ENCODE measurements at places on chromosomes 6 and 20. TPM values are rescaled to one million over a fixed set of nuclear protein-coding genes. Genes with fewer than 3 reads are reported as not detected.

DNA sequence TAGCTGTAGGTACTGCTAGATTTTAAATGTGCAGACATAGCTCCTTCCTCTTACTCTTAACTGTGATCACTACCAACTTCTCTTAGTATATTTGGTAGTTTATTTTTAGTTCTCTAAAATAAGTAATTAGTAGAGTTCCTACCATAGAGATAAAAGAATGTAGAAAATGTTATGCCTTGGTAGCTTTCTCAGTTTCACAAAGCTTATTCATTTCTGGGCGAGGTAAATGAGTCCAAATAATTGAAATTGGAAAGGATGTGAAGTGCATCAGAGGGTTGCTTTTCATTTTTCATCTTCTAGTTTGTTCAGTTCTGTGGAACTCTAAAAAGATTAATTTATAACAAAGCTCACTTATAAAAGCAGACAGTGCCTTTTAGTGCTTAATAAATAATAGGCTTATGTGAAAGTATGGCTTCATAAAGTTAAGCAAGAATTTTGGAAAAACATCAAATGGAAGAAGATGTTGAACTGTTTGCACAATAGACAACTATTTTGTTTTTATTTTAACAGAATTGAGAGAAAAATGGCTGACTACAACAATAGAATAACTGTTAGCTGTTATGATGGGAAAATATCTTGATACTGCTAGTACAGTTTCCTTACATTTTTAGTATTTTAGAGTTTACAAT is 303.7 kb downstream of the UTRN start:
- H3K4me1 ChIP-seq, result peaks cover 13% of the 10 kb centered on the region
- DNase-seq, result no peak
- peaks cover 3% of the 10 kb centered on the region for H3K36me3 ChIP-seq
- H3K4me3 ChIP-seq, result no peak overlapping the region

The FHL5 gene
- total RNA-seq, result not detected

- no peak overlapping the region for H3K4me3 ChIP-seq
- peaks cover 16% of the 10 kb centered on the region for H3K27me3 ChIP-seq
- H3K36me3 ChIP-seq, result no peaks in the 10 kb centered on the region
- no peaks in the 10 kb centered on the region for H3K4me1 ChIP-seq
- H3K27ac ChIP-seq, result no peak overlapping the region
Measured at GRCh38 chr20:57507477-57507876, 17.5 kb downstream of the CTCFL start.

- H3K27me3 ChIP-seq, result peaks cover 6% of the 10 kb centered on the region
- H3K36me3 ChIP-seq, result no peaks in the 10 kb centered on the region
- no peak overlapping the region for H3K4me3 ChIP-seq
- DNase-seq, result no peak
Measured at GRCh38 chr20:9578594-9578993, 64.2 kb downstream of the LAMP5 start.

The TREM1 gene
- total RNA-seq, result 1.5 TPM

The CLPSL2 gene
- not detected for total RNA-seq

GRCh38 chr6:139676718-139677117 is 302.3 kb upstream of the CITED2 start:
- H3K4me3 ChIP-seq, result no peak overlapping the region
- no peaks in the 10 kb centered on the region for H3K36me3 ChIP-seq
- no peak for DNase-seq
- no peaks in the 10 kb centered on the region for H3K27me3 ChIP-seq
- H3K27ac ChIP-seq, result no peak overlapping the region
- no peaks in the 10 kb centered on the region for H3K4me1 ChIP-seq

GRCh38 chr6:30006170-30007131 is 54.6 kb upstream of the POLR1H start:
- no peak for DNase-seq
- no peak overlapping the region for H3K27ac ChIP-seq
- H3K4me3 ChIP-seq, result peak overlapping the region; percentile 74
- H3K36me3 ChIP-seq, result peaks cover 1% of the 10 kb centered on the region
- H3K4me1 ChIP-seq, result peaks cover 21% of the 10 kb centered on the region
- peaks cover 32% of the 10 kb centered on the region for H3K27me3 ChIP-seq

The MRAP2 gene
- not detected for total RNA-seq

- no peak overlapping the region for H3K27ac ChIP-seq
- H3K4me1 ChIP-seq, result no peaks in the 10 kb centered on the region
- no peaks in the 10 kb centered on the region for H3K36me3 ChIP-seq
- H3K27me3 ChIP-seq, result no peaks in the 10 kb centered on the region
Measured at GRCh38 chr6:158962371-158962770, 37.6 kb downstream of the RSPH3 start.

The RBPJL gene
- total RNA-seq, result not detected

The FGD2 gene
- 3.2 TPM for total RNA-seq

- no peak overlapping the region for H3K4me3 ChIP-seq
- H3K4me1 ChIP-seq, result no peaks in the 10 kb centered on the region
- no peak for DNase-seq
- H3K27me3 ChIP-seq, result no peaks in the 10 kb centered on the region
- H3K36me3 ChIP-seq, result peaks cover 1% of the 10 kb centered on the region
Measured at GRCh38 chr20:31278178-31278577, 20.7 kb downstream of the DEFB115 start.

The ULBP1 gene
- 9.4 TPM for total RNA-seq

DNA sequence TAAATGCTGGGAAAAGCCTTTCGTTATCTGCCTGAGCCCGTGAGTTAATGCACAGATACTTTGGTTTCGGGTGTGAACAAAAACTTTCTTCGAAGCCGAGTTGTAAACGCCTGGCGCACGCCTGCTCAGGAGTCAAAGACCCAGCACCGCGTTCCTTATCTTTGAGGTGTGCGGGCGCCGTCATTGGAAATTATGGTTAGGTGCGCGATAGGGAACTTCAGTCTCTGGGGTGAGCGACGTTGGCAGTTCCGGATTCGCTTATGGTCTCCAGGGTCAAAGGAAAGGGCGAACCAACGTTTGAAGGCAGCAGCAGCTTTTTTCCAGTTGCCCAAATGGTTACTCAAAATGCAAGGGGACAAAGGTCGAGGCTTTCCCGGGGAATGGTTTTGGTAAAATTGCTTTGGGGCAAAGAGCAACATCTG is 853 bp downstream of the SLC22A3 start:
- H3K4me1 ChIP-seq, result no peaks in the 10 kb centered on the region
- no peaks in the 10 kb centered on the region for H3K36me3 ChIP-seq
- H3K27me3 ChIP-seq, result peaks cover 74% of the 10 kb centered on the region
- no peak overlapping the region for H3K27ac ChIP-seq
- DNase-seq, result no peak
- peak overlapping the region; percentile 59 for H3K4me3 ChIP-seq

The FAM209B gene
- 1.3 TPM for total RNA-seq

The PBOV1 gene
- total RNA-seq, result not detected

The C6orf52 gene
- 2.7 TPM for total RNA-seq

DNA sequence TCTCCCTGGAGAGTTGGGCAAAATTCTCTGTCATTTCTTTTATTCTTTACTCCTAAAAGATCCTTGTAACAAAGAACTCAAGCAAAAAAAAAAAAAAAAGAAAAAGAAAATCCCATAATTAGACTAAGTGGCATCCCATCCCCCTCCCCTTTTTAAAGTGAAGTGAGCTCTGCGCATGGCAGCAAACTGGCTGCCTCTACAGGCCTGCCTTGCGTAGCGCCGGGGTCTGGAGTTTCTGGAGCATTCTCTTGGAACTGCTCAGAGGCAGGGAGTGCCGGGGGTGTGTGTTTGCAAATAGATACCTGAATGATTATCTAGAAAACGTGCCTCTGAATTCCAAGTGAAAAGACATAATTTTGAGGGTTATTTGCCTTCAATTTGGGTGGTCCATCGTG is 48.1 kb downstream of the FOXC1 start:
- H3K4me1 ChIP-seq, result no peaks in the 10 kb centered on the region
- no peaks in the 10 kb centered on the region for H3K36me3 ChIP-seq
- H3K27ac ChIP-seq, result no peak overlapping the region
- H3K27me3 ChIP-seq, result no peaks in the 10 kb centered on the region
- no peak for DNase-seq
- no peak overlapping the region for H3K4me3 ChIP-seq

DNA sequence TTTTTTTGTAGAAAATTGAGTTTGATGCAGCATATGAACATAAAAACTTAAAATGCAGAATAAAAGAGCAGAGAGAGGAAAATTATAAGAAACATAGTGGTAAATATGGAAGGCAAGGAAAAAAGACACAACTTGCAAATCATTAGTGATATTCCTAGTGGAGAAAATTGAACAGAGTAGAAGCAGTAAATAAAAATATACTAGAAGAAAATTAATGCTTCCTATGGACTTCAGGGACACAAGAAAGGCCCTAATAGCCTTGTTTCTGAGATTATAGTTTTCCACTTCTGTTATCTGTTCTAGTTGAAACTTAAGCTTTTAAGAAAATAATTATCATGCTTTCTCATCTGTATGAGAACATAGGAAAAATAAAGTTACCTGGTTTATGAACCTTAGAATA is 25.6 kb upstream of the ADIG start:
- DNase-seq, result no peak
- no peak overlapping the region for H3K27ac ChIP-seq
- no peak overlapping the region for H3K4me3 ChIP-seq
- H3K27me3 ChIP-seq, result no peaks in the 10 kb centered on the region

The TAGAP gene
- 56.1 TPM for total RNA-seq

The TPD52L1 gene
- total RNA-seq, result 0.50 TPM

The MMP24 gene
- not detected for total RNA-seq

The SOX4 gene
- total RNA-seq, result 1.9 TPM

- H3K27me3 ChIP-seq, result no peaks in the 10 kb centered on the region
- H3K27ac ChIP-seq, result no peak overlapping the region
- H3K4me3 ChIP-seq, result no peak overlapping the region
- peaks cover 3% of the 10 kb centered on the region for H3K36me3 ChIP-seq
Measured at GRCh38 chr6:166904101-166904746, 52.1 kb downstream of the RNASET2 start.

- H3K27me3 ChIP-seq, result peaks cover 23% of the 10 kb centered on the region
- H3K27ac ChIP-seq, result no peak overlapping the region
- H3K4me3 ChIP-seq, result no peak overlapping the region
Measured at GRCh38 chr20:31990641-31991338, 19.4 kb upstream of the CCM2L start.

DNA sequence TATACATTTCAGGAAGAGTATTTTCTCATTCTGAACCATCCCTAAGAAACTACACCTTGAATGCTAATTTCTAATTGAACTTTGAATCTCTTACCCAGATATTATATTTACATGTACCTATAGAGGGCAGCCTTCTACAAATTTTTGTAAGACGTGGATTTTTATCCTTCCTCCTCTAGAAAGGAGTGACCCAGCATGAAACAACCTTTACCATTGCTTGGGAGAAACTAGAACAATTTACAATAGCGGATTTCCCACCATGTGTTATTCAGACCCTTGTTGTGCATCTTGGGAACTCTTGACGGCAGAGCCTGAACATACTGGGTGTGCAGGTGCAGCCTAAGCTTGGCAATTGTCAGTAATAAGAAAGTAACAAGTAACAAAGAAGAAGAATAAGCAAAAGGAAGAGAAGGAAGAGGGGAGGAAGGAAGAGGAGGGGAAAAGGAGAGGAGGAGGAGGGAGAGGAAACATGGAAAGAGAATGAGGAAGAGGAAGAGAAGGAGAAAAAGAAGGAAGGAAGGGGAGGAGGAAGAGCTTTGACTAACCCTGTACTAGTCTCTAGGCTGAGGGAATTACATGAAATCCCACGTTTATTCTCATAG is 10.8 kb upstream of the TAAR1 start:
- H3K27me3 ChIP-seq, result peaks cover 7% of the 10 kb centered on the region
- peaks cover 4% of the 10 kb centered on the region for H3K4me1 ChIP-seq
- DNase-seq, result no peak
- peak overlapping the region; percentile 46 for H3K4me3 ChIP-seq
- no peaks in the 10 kb centered on the region for H3K36me3 ChIP-seq

The TRIM15 gene
- total RNA-seq, result 0.95 TPM

GRCh38 chr20:48259456-48259855 is 474.2 kb upstream of the SULF2 start:
- H3K4me3 ChIP-seq, result no peak overlapping the region
- peaks cover 16% of the 10 kb centered on the region for H3K27me3 ChIP-seq
- H3K27ac ChIP-seq, result no peak overlapping the region
- DNase-seq, result no peak

DNA sequence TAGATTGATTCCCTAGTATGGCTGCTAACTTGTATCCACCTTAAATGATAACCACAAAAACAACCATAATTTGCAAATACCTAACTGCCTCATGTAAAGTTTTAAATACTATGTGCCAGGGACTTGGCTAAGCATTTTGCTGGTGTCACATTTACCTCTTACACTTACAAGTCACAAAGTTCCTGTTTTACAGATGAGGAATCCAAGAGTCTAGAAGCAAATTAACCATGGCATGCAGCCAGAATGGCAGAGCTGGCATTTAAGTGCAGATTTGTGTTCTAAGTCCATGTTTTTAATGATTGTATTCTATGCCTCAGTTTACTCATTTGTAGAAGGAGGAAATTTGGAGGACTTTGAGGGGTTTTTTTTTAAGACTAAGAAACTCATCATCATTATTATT is 696.7 kb downstream of the PTPRT start:
- DNase-seq, result no peak
- H3K4me3 ChIP-seq, result no peak overlapping the region
- H3K4me1 ChIP-seq, result no peaks in the 10 kb centered on the region
- no peaks in the 10 kb centered on the region for H3K27me3 ChIP-seq
- H3K36me3 ChIP-seq, result no peaks in the 10 kb centered on the region

The CLDN20 gene
- not detected for total RNA-seq

- no peaks in the 10 kb centered on the region for H3K36me3 ChIP-seq
- no peak for DNase-seq
- peaks cover 58% of the 10 kb centered on the region for H3K27me3 ChIP-seq
- H3K27ac ChIP-seq, result no peak within 1 kb of the TSS
- H3K4me1 ChIP-seq, result peaks cover 10% of the 10 kb centered on the region
Measured at GRCh38 chr6:133241086-133241900, at the start of gene EYA4. TSS of gene EYA4 (plus strand) at chr6:133241357. CDS start at chr6:133274781, 33,424 bp downstream.

DNA sequence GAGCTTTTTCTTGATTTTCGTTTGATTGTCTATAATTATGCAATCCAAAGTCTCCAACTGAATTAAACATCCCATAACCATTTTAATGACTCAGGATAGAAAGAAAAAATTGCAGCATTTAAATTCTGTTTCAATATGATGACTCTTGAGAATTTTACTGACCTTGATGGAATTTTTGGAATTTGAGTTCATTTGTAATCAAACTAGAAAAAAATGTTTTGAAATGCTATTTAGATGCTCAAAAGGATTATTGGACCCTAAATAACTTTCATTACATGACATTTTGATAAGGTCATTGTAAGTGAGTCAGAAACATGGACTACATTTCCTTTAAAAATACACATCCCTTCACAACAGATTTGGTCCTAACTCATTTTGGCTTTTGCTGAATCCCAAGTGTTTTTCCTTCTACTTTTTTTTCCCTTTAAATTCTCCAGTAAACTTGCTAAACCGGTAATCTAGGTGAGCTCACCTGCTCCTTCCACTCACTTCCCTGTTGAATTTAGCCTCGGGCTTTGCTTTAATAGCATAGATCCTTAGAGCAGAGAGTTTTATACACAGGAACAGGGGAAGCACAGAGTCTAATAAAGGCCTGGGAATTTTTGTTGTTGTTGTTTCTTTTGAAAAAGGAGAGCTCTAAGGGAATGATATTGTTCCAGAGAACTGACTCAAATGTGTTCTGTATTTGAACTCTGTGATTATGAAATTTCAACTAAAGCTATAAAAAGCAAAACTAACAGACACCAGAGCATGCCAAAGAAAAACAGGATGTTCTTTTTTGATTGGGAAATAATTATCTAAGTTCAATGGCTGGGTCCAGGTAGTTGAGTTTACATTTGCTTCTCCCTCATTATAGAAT is 1088.2 kb upstream of the CITED2 start:
- H3K4me1 ChIP-seq, result no peaks in the 10 kb centered on the region
- H3K4me3 ChIP-seq, result no peak overlapping the region
- DNase-seq, result no peak
- no peaks in the 10 kb centered on the region for H3K36me3 ChIP-seq
